ENCODE measurements at places on chromosomes 6 and 20.

DNA sequence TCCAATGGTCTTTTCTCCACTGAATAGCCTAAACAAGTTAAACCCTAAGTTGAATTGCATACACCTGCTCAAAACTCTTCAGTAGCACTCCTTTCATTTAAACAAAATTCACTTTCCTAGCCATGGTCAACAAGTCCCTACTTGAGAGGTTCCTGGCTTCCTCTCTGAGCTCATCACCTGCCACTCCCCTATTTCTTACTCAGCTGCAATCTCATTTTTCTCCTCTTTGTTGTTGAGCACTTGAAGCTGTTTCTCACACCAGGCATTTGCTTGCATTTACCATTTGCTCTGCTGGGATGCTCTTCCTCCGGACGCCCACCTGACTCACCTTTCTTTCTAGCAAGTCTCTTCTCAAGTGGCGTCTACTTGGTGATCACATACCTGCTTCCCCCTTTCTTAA, 38.5 kb downstream of the EDN1 start:
- no peak for DNase-seq

- no peak for DNase-seq
Observed at GRCh38 chr6:148173548-148173947, 169.1 kb upstream of the SASH1 start.

- DNase-seq: no peak
Observed at GRCh38 chr20:1505361-1505760, 14.1 kb upstream of the SIRPB2 start.

DNA sequence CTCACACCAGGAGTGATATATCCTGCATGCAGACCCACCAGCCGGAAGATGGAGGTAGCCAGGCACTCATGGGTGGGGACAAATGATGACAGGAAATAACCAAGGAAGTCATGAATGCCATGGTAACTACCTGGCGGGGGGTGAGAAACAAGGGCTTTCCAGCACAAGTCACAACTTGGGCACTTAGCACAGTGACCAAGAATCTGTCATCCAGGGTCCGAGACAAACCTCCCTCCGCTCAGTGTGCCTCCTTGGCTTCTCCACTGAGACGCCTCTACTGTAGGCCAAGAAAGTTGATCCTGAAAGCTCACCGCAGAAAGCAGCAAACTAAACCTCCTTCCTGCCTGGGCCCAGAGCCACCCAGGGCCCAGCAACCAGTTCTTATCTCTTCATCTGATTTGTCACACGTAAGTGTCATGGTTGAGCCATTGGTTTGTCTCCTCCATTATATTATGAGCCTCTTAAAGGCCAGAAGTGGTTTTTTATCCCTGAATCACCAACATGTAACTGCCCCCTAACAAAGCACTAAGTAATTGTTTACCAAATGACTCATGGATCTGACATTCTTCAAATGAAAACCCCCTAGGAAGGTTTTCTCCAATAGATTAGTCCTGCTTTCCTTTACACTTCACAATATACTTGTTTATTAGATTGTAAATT, 84.3 kb upstream of the TAB2 start:
- DNase-seq: peak; percentile 62

DNA sequence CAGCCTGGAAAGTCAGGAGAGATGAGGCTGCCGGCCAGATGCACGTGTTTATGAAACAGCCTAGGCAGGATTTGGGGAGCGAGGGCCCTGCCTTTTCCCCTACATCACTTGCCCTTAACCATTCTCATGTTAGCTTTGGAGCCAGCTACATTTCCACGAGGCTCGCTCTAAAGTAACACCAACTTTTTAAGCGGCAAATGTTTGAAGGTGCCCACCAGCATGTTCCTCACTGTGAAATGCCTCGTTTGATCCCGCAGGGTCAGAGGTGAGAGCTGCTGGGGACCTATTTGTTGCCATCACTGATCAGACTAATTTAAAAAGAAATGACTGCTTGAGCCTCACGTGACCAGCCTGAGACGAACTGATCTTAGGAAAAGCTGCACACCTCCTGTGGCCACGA, 51.6 kb upstream of the DACT2 start:
- DNase-seq: no peak

DNA sequence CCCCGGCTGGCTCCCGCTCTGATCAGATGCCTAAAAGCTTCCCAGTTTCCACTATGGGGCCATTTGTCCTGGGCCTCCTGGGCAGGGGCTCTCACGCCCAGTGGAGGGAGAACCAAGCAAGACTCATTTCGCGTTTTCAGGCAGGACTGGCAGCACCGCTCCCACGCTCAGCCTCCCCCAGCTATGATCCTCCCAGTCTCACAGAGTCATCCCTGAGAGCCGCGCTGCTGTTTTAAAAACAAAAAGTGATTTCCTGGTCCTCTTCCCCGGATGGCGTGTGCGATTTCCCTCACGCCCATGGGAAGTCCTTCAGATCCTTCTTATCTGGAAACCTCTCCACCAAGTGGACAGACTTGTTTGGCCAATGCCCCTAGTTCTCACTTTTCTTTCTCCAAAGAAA, at the start of gene ADGRF5:
TSS of gene ADGRF5 (minus strand) at position 208 of the 400 bp plus-strand sequence. CDS start 15,176 bp downstream, outside the sequence.
- no peak for DNase-seq

DNA sequence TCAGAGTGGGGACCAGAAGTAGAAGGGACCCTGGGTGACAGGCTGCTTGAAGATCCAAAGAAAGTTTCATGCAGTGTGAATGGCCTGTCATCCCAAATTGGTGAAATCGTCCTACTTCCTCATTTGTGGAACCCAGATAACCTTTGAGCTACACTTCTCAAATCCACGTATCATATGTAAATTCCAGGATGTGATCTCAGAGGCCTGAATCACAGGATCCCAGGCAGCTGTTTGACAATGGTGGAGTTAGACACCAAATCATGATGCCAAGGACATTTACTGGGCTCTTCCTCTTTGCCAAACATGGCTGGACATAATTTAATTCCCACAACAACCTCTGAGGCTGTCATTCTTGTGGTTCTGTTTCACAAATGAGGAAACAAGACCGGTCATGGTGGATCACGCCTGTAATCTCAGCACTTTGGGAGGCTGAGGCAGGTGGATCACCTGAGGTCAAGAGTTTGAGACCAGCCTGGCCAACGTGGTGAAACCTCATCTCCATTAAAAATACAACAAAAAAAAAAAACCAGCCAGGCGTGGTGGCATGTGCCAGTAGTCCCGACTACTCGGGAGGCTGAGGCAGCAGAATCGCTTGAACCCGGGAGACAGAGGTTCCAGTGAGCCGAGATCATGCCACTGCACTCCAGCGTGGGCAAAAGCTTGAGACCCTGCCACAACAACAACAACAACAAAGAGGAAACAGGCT, 39.9 kb upstream of the TTPAL start:
- DNase-seq: no peak

DNA sequence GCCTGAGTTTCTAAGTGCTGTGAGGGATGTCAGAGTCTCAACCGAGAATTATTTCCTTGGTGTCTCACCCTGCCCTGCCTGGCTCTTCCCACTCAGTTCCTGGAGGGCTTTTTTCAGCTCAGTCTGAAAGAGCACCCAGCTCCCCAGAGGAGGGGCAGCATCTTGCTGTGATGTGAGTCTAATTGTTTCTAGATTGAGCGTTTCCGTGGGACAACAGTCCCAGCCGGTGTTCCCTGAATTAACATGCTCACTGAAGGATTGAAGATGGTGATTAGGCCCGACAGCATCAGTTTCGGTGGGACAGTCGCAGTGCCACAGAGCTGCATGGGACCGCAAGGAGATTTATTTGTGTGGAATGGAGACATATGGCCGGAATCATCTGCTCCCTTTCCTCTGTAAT, 587.6 kb downstream of the DHX35 start:
- no peak for DNase-seq

DNA sequence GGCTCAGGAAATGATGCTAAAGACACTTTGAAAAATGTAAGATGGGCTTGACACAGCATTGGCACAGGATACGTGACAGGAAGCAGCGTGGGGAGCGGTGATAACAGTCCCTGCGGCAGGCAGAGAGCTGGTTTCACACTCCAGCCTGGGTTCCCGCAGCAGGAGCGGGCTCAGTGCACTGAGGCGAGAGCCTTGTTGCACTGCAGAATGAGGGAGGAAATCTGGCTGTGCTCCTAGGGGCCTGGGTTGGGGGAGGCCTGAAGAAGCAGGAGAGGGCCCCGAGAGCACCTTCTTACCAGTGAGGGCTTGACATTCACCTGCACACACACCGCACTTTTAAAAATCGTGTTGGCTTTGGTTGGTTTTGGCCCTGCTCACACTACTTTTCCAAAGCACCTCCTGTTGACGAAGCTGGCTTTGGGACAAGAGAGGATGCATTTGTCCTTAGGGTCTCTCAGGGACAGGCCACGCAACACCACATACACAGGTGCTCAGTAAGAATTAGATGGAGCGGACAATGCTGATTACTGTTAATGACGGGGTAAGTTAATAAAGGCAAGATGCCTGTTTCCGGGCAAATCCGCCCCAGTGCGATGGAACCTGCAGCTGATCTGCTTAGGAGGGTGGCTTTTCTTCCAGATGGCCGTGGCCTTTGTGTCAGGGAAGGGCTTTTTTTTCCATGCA, 49.4 kb upstream of the ARMC2 start:
- DNase-seq: no peak

DNA sequence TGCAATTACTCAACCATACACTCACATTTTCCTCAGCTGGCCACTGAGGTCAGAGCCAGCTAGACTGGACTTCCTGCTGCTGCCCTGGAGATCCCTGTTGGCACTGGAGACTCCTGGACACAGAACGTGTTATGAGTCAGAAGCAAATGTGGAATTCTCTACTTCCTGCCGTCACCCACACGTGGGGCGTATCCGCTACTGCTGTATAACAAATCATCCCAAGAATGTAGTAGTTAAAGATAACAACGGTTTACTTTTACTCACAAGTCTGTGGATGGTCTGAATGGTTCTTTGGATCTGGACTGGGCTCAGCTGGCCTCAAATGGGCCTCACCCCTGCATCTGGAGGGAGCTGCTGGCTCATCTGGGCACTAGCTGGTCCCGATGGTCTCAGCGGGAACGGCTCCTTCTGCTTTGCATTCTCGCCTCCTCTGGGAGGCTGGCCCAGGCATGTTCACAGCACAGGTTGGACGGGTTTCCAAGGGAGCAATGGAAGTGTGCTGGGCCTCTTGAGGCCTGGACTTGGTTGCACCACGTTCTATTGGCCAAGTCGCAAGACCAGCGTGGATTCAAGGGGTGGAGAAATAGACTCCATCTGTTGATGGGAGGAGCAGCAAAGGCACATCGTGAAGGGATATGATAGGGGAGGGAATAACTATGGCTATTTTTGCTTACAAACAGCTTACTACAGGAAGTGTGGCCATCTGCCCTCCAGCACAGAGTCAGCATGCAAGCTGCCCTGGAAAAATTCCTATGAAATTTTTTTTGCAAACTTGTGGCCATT, 118.5 kb downstream of the SNX5 start:
- DNase-seq: no peak

Data from SHP77 treated with DMSO at 0.1 percent for 48 hours (cell line).